PC-9 (cell line): ENCODE measurements at places on chromosomes 12 and 14. TPM values are rescaled to one million over a fixed set of nuclear protein-coding genes. Genes with fewer than 3 reads are reported as not detected.

- no peak for DNase-seq
Observed at GRCh38 chr14:55814873-55815272, 234.9 kb downstream of the KTN1 start.

Gene CARMIL3
- not detected in 2 replicates for total RNA-seq

DNA sequence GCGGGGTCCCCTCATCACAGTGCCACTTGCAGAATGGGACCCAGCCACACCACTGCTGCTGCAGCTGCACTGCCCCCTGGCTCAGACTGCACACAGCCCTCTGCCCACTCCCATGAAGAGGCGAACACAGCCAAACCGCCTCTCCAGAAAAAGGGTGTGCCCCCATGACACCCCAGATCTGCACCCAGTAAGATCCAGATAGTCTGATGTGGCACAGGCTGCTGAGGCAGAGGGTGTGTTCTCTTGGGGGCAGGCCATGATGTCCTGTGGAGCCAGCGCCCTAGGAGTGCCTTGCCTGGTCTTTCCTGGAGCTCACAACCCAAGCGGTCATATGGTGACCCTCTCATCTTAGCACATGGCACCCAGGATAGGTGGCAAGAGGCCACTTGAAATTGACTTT, 44.4 kb downstream of the SLC8B1 start:
- DNase-seq = no peak

GRCh38 chr12:116152268-116152667, 125.2 kb downstream of the MED13L start:
- DNase-seq = no peak

Gene ZNF891
- total RNA-seq = 2.4 and 3.2 TPM in 2 replicates

Gene MIP
- not detected in 2 replicates for total RNA-seq
